Activated CD8-positive, alpha-beta memory T cell treated with anti-CD3 and anti-CD28 coated beads, Interleukin-2, amount 50 U/mL, for 48 hours (primary cell): ENCODE measurements at places on chromosomes 2 and 18.
A peak's percentile ranks its signal among the peaks of the same experiment; 100 is the strongest.

DNA sequence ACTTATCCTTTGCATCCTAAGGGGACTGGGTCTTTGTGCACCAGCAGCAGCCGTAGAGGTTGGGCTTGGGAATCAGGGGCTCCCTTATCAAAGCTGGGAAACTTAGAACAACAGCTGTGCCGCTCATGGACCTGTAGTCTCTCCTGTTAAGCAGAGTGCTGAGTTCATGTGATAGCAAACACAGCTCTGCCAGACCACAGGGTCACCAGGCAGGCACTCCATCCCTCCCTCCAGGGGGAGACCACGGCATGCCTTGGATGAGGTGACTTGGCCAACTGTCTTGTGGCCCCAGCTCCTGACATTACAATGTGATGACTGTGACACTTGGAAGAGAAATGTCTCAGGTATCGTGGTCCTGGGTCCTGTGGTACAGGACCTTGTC, 60.0 kb downstream of the DGKD start:
- no peak for DNase-seq

- DNase-seq, result peak; percentile 59
Observed at GRCh38 chr18:32549248-32550110, 78.8 kb upstream of the GAREM1 start.

GRCh38 chr2:8662239-8662879, 19.5 kb upstream of the ID2 start:
- no peak for DNase-seq

GRCh38 chr2:179818546-179818945, 42.9 kb downstream of the ZNF385B start:
- DNase-seq, result no peak

DNA sequence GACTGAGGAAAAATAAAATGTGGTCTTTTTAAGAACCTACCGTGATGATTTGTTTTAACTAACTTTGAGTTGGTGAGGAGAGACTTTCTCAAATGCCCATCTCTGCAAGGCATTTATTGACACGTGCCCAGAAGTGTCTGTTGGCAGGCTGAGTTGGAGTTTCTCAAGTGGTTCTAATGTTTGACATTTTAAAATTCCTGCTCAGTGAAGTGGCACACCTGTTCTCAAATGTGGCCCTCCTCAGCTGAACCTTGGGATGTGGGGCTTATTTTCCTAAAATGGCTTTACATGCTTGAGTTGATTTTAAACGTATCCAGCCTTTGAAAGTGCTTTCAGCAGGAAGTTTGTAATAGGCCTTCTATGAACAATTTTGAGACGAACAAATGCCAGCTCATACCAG, 876 bp upstream of the CAVIN2 start:
- no peak for DNase-seq

DNA sequence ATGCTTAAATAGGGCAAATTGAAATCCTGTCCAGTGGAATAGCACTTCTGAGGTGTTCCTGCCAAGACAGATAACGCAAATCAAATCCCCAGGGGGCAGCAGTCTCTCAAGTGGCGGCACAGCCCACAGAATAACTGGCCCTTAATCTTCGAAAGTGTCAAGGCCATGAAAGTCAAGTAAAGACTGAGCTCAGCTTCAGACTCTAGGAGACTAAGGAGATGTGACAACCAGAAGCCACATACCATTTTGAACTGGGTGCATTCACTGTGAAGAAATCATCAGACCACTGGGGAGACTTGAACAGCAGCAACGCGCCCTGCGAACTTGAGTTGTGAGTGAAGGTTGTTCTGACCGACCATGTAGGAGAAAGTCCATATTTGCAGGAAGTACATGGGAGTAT, 66.0 kb upstream of the ASAP2 start:
- no peak for DNase-seq

DNA sequence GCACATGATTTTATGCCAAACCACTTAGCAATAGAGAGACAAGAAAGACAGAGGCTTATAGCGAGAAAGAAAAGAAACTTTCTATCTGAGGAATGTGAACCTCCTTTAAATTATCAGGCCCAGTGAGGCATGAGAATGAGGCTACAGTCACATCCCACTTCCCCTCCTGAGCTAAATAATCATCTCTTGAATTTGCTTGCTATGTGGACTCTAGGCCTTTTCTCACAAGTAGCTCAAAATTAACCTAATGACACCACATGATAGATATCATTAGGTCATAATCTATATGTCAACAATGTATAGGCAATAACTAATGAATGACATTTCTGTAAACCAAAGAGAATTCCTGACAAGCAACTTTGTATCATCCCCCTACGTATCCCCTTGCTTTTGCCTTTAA, 301.5 kb upstream of the MGAT5 start:
- no peak for DNase-seq

GRCh38 chr2:152103271-152103670, 4.4 kb upstream of the CACNB4 start:
- DNase-seq, result no peak

DNA sequence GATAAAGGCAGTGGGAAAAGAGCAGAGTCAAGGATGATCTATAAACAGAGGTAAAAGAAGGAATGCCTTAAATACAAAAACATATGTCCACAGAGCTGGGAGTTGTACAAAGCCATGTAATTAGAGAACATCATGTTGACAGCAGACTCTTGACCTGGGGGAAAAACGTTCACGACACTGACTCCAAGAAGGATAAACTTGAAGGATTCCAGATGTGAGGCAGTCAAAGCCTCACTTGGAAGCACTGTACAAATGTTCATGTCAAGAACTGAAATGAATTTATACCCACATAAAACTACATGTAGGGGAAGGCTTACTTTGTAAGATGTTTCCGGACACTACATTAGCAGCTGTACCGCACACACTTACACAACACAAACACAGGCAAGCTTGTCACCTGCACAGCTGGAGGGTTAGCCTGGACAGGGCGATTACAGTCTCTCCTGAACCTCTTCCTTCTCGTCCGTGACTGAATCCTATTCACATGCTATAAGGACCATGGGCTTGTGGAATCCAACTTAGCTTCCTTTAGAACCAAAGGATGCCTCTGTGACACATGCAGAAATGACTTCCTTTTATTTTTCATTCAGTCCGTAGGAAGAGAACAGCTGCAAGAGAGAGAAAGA, 88.6 kb downstream of the SH3YL1 start:
- DNase-seq, result no peak

- DNase-seq, result no peak
Observed at GRCh38 chr18:27007880-27008279, 142.4 kb upstream of the AQP4 start.

GRCh38 chr2:37412231-37412630, 67.8 kb downstream of the QPCT start:
- DNase-seq, result no peak

DNA sequence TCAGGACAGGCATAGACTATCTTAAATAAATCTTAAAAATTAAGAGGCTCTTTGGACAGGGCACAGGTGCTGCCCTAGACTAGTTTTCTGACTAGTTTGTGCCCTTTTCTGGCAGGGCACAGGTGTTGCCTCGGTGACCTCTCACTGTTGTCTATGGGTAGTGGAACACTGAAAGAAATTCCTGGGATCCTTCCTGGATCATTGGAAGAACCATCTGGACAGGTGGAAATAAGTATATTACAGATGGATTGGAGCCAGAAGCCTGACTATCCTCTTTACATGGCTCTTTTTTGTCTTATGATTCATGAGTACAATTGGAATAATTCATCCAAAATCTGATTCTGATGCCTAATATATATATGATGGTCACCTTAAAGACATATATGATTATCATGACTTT, 286.6 kb downstream of the RIT2 start:
- no peak for DNase-seq

GRCh38 chr2:138572318-138572717, 70.7 kb downstream of the SPOPL start:
- no peak for DNase-seq
